ENCODE measurements at places on chromosomes 12 and 14.

GRCh38 chr14:38442208-38442607, 186.3 kb upstream of the CLEC14A start:
- no peak for DNase-seq

DNA sequence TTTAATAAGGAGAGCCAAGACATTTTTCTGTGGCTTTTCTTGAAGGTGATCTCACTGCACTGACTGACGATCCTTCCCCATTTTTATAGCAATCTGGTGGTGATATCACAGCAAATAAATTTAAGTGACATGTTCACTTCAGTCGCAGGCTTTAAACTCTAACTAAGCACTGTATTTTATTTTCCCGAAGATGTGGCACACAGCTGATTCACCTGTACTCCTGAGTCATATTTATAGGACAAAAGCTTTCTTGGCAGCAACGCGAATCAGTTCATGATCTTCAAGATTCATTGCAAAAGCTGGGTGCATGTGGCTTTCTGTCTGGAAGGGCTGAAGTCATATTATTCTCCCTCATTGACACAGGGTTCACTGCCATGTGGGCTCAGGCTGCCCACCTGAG, 79.8 kb upstream of the TUNAR start:
- DNase-seq, result no peak

DNA sequence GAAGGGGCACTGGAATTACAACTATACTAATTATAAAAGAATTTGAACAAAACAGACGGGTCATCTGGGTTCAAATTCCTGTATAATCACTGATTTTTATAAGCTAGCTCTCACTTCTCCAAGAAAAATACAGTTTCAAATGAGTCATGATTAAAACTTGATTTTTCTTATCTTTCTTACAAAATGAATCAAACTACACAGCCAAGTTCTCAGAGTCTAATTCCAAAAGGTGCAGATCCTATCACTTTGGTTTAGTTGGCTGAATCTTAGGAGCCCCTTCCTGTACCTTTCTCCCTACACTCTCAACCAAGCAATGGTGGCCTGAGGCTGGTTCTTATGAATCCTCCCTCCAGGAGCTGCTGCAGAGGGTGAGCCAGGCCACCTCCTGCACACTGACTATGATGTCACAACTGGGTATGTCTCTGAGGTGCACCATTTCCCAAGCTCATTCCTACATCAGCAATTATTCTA, 43.8 kb upstream of the BMP4 start:
- no peak for DNase-seq

- no peak for DNase-seq
Observed at GRCh38 chr14:94952097-94952496, 182.2 kb upstream of the GSC start.

DNA sequence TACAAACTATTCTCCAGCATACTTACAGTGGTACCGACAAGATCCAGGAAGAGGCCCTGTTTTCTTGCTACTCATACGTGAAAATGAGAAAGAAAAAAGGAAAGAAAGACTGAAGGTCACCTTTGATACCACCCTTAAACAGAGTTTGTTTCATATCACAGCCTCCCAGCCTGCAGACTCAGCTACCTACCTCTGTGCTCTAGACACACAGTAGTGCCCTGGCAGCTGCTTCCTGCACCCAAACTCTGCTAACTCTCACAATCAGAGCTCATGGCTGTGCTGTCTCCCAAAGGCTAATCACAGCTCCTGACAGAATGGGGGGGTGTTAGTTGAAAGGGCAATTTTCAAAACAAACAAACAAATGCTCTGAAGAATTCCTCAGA, 95.2 kb upstream of the OR4E1 start:
- DNase-seq, result no peak

- no peak for DNase-seq
Observed at GRCh38 chr12:43899574-43899973, 63.7 kb downstream of the TMEM117 start.

GRCh38 chr14:52348279-52348678, 34.2 kb downstream of the PTGER2 start:
- no peak for DNase-seq

DNA sequence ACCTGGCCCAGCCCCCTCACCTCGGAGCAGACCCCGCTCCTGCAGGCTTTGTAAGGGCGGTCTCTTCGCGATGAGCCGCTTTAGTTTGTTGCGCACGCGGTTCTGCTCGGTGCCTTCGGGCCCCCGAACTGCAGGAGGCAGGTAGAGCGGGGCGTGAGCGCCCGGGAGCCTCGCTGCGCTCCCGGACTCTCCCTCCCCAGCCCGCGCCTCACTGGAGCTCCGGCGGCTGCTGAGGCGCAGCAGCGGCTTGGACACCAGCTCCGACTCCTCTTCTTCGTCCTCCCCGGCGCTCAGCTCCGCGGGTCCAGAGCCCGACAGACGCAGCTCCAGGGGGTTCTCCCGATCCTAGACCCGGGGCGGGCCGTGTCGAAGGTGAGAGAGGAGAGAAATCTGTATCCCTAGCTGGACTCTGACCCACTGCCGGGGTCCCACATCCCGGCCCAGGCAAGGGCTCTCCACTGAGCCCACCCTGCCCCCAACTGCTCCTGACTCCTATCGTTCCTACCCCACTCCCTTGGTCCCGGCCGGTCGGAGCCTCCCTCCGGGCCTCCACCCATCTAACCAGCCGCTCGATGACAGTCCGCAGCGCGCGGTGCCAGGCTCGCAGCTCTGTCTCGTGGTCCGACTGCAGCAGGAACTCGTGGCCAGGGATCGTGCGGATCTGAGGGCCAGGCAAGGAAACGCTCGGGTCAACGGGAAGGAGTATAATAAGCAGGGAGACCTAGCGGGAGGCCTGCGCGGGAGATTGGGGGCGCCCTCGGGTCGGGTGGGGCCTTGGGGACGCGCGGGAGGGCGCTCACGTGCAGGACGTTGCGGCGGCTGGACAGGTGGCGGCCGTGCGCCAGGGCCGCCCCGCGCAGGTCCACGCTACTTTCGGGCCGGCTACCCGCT, 4.2 kb downstream of the ARHGAP9 start:
- DNase-seq, result no peak

DNA sequence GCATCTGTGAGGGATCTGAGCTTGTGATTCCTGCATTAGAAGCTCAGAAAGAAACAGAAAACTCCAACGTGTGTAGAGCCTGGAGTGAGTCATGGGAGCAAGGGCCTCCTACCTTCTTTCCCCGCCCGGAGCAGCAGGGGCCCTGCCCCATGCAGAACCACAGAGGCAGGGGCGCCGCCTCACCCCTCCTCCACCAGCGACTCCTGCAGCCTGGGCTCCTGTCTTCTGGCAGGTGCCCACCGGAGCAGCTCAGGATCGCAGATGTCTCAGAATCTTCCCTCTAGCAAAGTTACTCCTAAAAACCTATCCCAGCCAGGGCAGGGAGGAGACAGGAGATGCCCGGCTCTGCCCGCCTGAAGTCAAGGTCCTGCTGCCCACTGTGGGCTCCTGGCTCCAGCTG, 58.7 kb downstream of the STX2 start:
- DNase-seq, result no peak

GRCh38 chr14:76083796-76084765, 67.6 kb upstream of the GPATCH2L start:
- DNase-seq, result no peak

- DNase-seq, result no peak
Observed at GRCh38 chr14:84874436-84874835, 655.5 kb upstream of the FLRT2 start.

- no peak for DNase-seq
Observed at GRCh38 chr12:123059500-123059899, 79.0 kb downstream of the ARL6IP4 start.
